ENCODE measurements at places on chromosomes 2 and 18.

- DNase-seq: no peak
Measured at GRCh38 chr18:34528177-34528576, 181.9 kb upstream of the DTNA start.

- DNase-seq: no peak
Measured at GRCh38 chr2:158239271-158239670, 137.6 kb downstream of the UPP2 start.

GRCh38 chr2:176056406-176056805, 27.4 kb downstream of the EVX2 start:
- DNase-seq: peak; percentile 88

DNA sequence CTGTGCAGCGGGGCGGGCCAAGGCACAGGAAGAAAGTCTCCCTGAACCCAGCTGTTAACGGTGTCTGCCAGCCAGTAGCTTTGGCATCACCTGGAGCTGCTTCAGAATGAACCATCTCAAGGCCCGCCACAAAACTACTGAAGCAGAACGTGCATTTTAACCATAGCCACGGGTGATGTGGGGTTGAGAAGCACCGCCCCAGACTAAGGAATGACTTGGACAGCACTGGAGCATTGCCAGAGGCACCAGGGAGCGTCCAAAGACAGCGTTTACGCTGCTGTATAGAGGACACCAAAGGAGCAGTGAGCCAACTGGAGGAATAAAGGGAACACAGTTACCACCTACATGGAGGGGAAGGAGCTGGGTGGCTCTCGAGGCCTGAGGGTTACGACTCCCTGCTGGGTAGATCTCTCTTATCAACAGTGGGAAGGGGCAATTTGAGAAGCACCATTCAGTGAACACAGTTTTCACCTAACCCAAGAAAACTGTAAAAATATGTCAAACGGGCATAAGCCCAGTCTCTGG, 28.4 kb upstream of the LONRF2 start:
- peak; percentile 1 for DNase-seq

DNA sequence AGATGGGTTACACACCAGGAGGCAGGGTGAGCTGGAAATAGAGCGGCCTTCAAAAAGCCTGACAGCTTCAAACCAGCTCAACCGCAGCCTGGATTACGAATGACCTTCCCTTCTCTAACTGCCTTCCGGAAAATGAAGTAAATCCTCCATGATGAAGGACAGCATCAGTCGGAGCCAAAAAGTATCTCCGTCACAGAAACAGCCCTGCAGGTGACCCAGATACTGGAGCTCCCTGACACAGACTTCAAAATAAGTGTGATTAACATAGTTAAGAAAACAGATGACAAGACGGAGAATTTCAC, 10.3 kb upstream of the CIB4 start:
- DNase-seq: no peak
